ENCODE measurements at places on chromosomes 16 and 17.
A peak's percentile ranks its signal among the peaks of the same experiment; 100 is the strongest.

GRCh38 chr16:88381820-88382451, 823 bp upstream of the ZNF469 start:
- H3K4me3 ChIP-seq, result no peak overlapping the region
- H3K27ac ChIP-seq, result no peak overlapping the region
- no peaks in the 10 kb centered on the region for H3K4me1 ChIP-seq
- no peak for DNase-seq
- H3K36me3 ChIP-seq, result no peaks in the 10 kb centered on the region

GRCh38 chr17:81393684-81394376, 1.4 kb upstream of the BAHCC1 start:
- no peaks in the 10 kb centered on the region for H3K27me3 ChIP-seq
- H3K36me3 ChIP-seq, result no peaks in the 10 kb centered on the region
- H3K4me3 ChIP-seq, result peak overlapping the region; percentile 87

GRCh38 chr16:87107201-87107600, 210.0 kb downstream of the C16orf95 start:
- H3K27me3 ChIP-seq, result no peaks in the 10 kb centered on the region
- no peak overlapping the region for H3K27ac ChIP-seq
- H3K36me3 ChIP-seq, result no peaks in the 10 kb centered on the region
- H3K4me1 ChIP-seq, result no peaks in the 10 kb centered on the region
- no peak overlapping the region for H3K4me3 ChIP-seq

DNA sequence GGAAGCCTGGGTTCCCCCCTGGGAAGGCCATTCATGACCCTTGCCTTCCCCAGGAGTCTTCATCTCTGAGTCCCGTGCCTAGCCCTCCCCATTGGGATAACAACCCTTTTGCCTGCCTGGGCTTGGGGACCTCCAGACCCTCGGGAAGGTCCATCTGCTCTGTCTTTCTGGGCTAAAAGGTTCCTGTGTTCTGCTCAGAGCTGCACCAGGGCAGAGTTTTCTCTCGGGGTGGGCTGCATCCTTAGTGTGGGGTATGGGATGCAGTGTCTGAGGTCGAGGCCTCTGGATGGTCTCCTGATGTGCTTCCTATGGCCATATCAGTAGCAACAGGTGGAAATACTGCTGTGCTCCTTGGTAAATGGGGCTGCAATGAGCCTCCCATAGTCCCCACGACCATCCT, 22.9 kb upstream of the PLLP start:
- no peak for DNase-seq
- H3K4me1 ChIP-seq, result no peaks in the 10 kb centered on the region
- no peaks in the 10 kb centered on the region for H3K27me3 ChIP-seq
- no peaks in the 10 kb centered on the region for H3K36me3 ChIP-seq
- H3K4me3 ChIP-seq, result no peak overlapping the region
- no peak overlapping the region for H3K27ac ChIP-seq

- no peak overlapping the region for H3K4me3 ChIP-seq
- H3K27ac ChIP-seq, result no peak overlapping the region
- no peaks in the 10 kb centered on the region for H3K4me1 ChIP-seq
- H3K36me3 ChIP-seq, result no peaks in the 10 kb centered on the region
- H3K27me3 ChIP-seq, result no peaks in the 10 kb centered on the region
Measured at GRCh38 chr16:80404847-80405246, 135.9 kb upstream of the DYNLRB2 start.

Measured in uterus (tissue), 4 donors.